Cerebellum (tissue), 4 donors: ENCODE measurements at places on chromosomes 1 and 21. TPM values are rescaled to one million over a fixed set of nuclear protein-coding genes. Genes with fewer than 3 reads are reported as not detected.

Gene OR2L13
- total RNA-seq: 2.6 TPM

Gene MORN1
- 18.0 TPM for total RNA-seq

Gene UBE2U
- not detected for total RNA-seq

Gene RNF186
- not detected for total RNA-seq

Gene NUP210L
- not detected for total RNA-seq

Gene SPRR2D
- not detected for total RNA-seq

Gene VHLL
- total RNA-seq: 0.64 TPM

Gene LAD1
- not detected for total RNA-seq

Gene TGFB2
- total RNA-seq: 28.1 TPM

Gene PLA2G5
- not detected for total RNA-seq

Gene FCAMR
- not detected for total RNA-seq

Gene NMNAT2
- 46.0 TPM for total RNA-seq

Gene DPT
- total RNA-seq: 0.27 TPM

Gene NPHP4
- 21.7 TPM for total RNA-seq

Gene FAM43B
- 2.5 TPM for total RNA-seq

Gene TRIM45
- total RNA-seq: 7.6 TPM

Gene CD160
- total RNA-seq: not detected

Gene HCN3
- total RNA-seq: 12.9 TPM

Gene UBL4B
- not detected for total RNA-seq

Gene MRPL55
- 27.8 TPM for total RNA-seq

Gene BSND
- total RNA-seq: 0.09 TPM

Gene LEMD1
- 6.1 TPM for total RNA-seq

Gene SELE
- total RNA-seq: 7.3 TPM

Gene HJV
- total RNA-seq: not detected

Gene NENF
- 9.5 TPM for total RNA-seq

Gene ATP5PB
- total RNA-seq: 121 TPM

Gene AGMAT
- total RNA-seq: 0.45 TPM

Gene ZNF593
- total RNA-seq: 11.6 TPM

Gene CYP2J2
- total RNA-seq: 0.36 TPM

Gene FCRL6
- not detected for total RNA-seq
